ENCODE measurements at places on chromosomes 16 and 17.

GRCh38 chr16:51125992-51126391, 25.1 kb downstream of the SALL1 start:
- DNase-seq: no peak

DNA sequence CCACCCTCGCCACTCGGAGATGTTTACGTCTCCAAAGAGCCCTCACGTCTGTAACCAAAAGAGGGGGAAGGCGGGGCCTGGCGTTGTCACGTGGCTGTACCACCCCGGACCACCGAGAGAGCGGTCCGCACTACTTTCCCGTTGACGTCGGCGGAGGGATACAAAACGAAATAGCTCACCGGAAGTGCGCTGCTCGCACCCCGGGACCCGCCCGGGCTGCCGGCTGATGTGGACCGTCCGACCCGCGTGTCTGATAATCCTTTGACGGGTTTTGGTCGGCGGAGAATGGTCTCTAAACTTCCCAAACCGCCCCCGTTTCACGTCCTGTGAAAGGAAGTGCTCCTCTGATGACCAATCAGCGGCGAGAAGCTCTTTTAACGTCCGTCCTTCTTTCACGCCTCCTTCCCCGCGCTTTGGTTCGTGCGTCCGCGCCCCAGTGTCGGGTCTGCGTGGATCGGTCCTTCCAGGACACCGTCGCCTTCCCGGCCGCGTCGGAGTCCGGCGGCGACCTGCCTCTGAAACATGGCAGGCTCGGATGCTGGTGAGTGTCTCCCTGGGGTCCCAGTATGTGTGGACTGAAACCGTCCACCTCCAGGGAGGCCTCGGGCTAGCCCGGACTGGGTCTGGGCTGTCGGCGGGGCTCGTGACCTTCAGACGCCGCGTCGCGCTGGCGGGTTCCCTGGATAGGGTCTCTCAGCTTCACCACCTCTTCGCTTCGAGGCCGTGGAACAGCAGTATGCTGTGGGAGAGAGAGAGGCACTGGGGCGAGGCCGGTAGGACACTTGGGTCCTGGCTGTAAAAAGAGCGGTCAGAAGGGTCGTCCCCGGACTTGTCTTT, at the start of gene CEP95:
TSS of gene CEP95 (plus strand) at position 402 of the 837 bp plus-strand sequence. CDS start at position 523, 121 bp downstream.
- peak; percentile 96 for DNase-seq

- no peak for DNase-seq
These were observed 19.9 kb downstream of the DCAKD start for GRCh38 chr17:45031231-45032173.

DNA sequence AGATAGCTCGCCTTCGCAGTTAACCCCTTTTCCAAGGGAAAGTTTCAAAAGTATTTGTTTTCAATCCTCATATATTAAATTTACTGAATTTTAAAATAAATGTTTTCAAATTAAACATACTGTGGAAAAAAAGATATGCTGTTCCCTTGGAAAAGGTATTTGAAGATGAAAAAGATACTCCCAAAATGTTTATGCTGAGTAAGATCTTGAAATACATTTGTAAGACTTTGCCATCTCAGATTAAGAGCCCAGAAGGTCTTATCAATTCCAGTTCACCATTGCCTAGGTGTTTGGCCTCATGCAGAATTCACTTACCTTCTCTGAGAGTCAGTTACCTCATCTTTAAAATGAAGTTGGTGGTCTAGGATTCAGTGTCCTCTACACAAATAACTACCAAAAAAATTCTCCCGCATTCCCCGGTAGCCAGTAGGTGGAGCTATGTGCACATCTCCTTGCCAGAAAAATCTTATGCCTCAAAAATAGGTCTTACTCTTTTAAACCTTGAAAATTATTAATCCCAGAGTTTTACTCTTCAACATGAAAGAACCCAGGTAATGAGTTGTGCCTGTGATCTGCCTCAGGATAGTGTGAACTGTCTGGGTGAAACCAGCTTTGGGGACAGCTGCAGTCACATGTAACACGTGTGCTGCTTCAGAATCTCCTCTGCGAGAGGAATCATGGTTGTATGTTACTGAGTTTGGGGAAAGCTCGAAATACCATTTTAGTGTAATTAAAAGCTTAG, 178.3 kb downstream of the MRTFB start:
- DNase-seq: peak; percentile 41

GRCh38 chr17:75077496-75078283, 10.1 kb upstream of the SLC16A5 start:
- peak; percentile 76 for DNase-seq

DNA sequence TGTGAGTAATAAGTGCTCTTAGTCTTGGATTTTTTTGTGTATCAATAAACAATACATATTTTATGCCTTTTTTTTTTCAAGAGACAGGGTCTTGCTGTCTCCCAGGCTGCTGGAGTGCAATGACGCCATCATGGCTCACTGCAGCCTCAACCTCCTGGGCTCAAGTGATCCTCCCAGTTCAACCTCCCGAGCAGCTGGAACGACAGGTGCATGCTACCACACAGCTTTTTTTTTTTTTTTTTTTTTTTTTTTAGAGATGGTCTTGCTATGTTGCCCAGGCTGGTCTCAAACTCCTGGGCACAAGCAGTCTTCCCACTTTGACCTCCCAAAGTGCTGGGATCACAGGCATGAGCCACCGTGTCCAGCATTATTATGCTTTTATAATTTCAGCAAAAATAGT, 13.0 kb downstream of the ACSF2 start:
- no peak for DNase-seq

- DNase-seq: no peak
These were observed 14.6 kb downstream of the ABCC3 start for GRCh38 chr17:50649042-50649908.

GRCh38 chr17:9002606-9003354, 18.5 kb upstream of the NTN1 start:
- DNase-seq: peak; percentile 63

GRCh38 chr17:72502371-72503341, 381.8 kb downstream of the SOX9 start:
- DNase-seq: no peak

DNA sequence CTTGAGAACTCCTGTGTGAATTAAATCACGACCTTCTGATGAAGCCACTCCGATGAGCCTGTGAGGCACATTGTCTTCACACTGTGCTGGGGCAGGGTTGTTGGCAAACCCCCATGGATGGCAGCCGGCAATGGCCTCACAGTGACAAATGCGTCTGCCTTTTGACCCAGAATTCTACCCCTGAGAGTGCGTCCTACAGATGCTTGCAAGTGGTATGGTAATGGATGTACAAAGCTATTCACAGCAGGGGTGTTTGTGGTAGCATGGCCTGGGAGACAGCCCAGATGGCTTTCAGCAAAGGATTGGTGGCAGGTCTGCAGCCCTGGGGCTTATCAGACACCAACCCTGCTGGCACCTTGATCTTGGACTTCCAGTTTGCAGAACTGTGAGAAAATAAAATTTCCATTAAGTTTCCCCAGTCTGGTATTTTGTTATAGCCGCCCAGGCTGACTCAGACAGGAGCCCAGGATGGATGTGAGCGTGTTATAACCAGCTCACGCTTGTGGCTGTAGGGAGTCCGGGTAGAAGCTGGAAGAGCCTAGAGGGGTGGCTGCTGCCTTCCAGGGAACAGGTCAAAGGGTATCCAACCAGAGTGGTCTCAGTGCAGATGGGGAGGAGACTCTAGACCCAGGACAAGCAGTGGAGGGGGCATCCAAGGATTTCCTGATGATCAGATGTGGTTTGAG, 10.1 kb downstream of the AFMID start:
- DNase-seq: no peak

GRCh38 chr17:35046740-35047283, 16.7 kb downstream of the RFFL start:
- DNase-seq: peak; percentile 45

DNA sequence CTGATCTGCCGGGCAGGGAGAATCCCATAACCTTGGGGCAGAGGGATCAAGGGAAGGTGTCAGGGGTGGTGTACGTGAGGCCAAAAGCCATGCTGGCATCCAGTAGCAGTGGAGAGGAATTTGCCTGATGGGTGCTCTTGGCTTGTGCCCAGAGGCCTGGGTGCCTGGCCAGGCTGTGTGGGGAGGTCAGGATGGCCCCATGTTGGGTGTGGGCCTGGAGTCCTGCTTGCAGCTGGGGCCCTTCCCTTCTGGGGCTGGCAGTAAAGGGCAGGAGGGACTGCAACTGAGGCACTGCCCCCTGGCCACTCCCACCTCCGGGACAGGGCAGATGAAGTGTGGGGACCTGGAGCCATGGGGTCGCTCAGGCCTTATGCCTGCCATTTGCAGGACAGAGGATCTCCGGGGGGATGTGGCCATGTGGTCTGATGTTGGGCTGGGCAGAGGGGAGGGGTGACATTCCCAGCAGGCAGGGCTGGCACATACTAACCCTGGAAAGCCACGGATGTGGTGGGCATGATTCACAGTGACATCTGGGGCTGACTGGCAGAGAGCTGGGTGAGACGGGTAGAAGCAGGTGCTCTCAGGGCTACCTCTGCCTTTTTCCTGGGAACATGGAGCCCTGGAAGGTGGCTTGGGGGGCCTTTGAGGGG, 3.5 kb downstream of the FMNL1 start:
- DNase-seq: peak; percentile 77

GRCh38 chr17:17298108-17298507, 5.1 kb upstream of the NT5M start:
- no peak for DNase-seq

GRCh38 chr16:88502776-88503280, 49.7 kb downstream of the ZFPM1 start:
- no peak for DNase-seq

DNA sequence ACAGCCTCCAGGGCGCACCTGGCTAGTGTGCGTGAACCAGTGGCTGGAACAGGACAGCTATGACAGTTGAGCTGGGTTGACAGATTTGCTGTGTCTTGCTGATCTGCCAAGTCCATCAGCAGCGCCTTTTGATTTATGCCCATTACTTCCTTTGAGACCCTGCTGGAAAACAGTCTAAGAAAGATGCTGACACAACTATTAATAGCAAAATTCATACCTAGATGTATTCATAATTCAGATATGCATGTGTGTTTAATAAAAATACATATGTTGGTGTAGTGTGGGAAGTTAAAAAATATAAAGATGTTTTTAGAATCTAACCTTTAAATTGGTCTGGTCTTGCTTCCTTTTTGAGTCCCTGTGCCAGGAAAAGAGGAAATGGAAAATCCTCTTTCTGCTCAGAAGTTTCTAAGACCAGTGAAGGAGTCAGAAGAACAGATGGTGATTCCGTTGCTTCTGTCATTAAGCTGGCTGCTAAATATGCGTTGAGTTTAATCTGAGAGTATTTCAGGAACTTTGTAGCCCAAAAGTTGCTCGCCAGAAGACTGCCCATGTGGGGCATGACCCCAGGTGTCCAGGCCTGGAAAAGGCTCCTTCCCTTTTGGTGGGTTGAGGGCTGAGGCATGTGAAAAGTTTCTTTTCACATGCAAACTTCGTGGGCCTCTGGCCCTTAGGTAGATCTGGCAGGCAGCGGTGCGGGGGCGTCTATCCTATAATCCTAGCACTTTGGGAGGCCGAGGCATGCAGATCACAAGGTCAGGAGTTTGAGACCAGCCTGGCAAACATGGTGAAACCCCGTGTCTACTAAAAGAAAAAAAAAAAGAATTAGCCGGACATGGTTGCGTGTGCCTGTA, 40.0 kb upstream of the ENDOV start:
- no peak for DNase-seq

DNA sequence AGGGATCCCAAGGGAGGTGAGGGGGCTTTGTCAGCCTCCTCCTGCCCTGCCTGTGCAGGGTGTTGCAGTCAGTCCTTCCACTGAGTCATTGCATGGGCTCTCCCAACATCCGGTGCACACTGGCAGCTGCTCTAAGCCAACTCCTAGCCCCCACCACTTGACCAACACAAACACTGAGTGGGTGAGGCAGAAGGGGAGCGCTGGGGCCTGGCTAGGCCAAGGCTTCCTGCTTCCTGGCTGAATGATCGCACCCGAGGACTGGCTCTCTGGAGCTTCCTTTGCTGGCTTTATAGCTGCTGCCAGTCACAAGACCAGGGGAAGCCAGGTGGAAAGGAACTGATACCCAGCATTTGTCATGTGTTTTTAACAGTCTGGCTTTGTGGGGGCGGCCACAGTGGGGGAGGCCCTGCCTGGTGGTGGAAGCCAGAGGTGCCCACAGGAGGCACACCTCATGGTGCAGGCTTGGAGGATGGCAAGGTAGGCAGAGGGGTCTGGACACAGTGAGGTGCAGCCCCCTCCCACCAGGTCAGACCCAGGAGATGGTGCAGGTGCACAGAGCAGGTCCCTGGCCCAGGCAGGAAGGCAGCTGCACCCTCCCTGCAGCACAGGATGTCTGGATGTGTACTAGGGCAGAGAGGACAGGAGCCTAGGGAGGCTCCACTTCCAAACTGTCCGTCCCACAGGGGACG, 6.8 kb downstream of the MPG start:
- DNase-seq: peak; percentile 75

DNA sequence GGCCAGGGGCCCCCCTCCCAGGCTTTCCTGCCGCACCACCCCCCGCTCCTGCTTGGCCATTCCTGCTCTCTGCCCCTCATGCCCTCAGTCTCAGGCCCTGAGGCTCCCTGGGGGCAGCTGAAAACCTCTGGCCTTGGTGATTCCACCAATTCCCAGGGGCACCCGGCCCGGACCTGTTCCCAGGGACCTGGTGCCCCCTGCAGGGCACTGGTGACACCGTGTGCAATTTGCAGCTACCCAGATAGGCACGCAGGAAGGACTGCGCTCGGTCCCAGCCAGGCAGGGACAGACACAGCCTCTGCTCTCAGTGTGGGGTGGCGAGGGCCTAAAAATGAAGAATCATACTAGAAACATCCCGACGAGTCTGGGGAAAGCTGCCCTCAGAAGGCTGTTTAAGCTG, 13.4 kb downstream of the WFDC1 start:
- DNase-seq: peak; percentile 36

- DNase-seq: no peak
These were observed 134.0 kb downstream of the MYO1D start for GRCh38 chr17:32742681-32743538.

DNA sequence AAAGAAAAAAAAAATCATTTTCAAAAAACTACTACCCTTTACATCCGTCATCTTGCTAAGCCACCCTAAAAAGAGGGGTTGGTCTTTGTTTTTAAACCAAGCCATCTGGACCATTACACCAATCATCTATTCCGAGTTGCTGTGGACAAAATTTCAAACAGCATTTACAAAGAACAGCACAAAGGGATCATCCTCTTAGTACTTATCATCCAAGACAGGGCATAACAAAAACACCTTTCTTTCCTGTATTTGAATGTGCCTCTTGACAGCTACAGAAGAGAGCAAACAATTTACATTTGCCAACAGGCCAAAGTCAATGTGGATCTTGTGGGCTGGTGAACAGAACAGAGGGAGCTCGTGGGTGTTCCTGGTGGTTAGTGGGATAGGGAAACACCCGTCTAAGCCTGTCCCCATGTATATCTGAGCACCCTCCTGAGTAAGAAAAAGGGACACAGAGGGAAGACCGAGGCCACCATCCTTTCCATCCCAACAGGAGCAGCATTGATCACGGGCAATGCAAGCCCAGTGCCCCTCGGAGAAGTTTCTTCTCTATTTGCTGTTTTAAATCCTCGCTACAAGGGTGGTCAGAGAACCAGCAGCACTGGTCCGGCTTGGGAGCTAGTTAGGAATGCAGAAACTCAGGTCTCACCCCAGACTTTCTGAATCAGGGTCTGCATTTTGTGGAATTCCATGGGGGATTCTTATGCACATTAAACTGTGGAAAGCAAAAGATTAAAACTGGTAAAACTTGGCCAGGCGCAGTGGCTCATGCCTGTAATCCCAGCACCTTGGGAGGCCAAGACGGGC, 1.9 kb downstream of the SLC39A11 start:
- no peak for DNase-seq
